ENCODE measurements at places on chromosomes 13 and 19.

- no peak for DNase-seq
Measured at GRCh38 chr13:86633346-86633745, 834.1 kb upstream of the SLITRK6 start.

DNA sequence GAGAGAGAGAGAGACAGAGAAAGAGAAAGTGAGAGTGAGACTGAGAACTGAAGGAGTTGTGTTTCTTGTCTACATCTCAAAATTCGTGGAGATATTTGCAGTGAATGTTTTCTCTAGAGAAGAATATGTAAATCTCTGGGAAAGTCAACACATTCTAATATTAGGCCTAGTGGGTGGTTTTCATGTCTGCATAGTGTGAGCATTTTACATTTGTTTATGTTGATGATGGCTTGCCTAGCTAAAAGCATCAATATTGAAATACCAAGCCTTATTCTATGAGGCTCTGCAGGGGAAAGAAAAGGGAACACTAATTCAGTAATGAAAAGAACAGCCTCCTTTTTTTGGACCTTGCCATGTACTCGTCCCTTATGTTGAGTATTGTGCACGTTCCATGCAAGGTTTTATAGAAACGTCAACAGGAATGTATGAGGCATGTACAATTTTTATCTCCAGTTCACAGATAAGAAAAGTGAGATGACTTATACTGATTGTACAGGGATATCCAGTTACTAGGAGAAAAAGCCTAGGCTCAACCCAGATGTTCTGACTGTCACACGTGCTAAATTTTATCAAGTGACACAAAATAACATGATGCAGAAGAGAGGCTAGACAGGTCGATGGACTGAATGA is 1288.9 kb upstream of the SLC10A2 start:
- DNase-seq: no peak

DNA sequence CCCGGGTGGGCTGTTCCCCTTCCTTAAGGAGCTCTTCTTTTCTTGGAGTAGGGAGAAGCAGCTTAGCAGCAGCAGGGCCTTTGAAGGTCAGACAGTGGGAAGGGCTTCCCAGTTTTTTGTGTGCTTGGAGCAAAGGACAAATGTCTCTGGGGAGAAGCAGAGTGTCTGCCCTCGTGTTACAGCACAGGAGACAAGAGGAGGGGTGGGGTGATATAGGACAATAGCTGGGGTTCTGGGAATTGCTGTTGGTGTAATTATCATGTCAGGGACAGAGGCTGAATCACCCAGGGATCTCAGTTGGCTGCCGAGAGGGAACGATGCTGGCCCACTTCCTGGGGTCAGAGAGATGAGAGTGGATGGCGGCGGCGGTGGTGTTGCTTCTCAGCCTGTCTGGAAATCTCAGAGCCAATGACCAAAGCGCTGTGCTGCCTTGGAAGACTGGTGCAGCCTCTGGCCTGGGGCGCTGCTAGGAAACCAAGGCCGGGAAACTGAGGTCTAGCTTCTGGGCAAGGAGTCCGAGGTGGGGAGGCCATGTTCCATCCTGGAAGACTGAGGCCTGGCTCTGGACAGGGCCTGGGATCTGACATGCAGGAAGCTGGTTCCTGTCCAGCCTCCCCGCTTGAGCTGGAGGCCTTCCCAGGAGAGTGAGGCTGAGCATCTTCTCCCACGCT is 1.2 kb downstream of the INAFM1 start:
- DNase-seq: no peak

- no peak for DNase-seq
Measured at GRCh38 chr19:2453431-2454025, 3.2 kb downstream of the LMNB2 start.

GRCh38 chr13:113952151-113952982 is 21.5 kb downstream of the C13orf46 start:
- DNase-seq: no peak

DNA sequence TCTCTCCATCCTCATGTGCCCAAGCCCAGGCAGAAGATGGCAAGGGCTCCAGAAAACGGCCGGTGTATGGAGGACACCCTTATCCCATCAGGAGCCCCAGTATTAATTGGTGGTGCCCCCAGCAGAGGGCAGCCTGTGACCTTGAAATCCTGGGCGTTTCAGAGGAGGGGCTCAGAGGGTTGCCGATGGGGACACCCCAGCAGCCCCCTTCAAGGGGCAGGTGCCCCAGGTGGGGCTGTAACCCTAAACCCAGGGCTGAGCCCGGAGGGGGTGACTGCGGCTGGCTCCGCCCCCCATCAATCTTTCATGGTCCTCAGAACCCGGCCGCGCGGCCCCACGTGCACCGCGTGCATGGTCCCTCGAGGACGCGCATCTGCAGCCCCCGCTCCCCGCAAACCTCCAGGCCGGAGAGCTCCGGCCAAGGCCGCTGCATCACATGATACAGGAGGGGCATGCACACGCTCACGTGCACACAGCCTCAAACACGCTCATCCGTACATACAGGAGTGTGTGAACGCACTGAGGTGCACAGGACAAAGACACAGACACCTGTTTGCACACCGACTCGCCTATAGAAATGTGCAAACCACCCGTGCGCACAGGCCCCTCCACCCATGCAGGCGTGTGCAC is 949 bp downstream of the RAB3A start:
- peak; percentile 51 for DNase-seq

GRCh38 chr13:109900741-109901140 is 114.4 kb upstream of the IRS2 start:
- DNase-seq: no peak

- DNase-seq: no peak
Measured at GRCh38 chr19:15701757-15702533, 25.9 kb upstream of the OR10H2 start.

GRCh38 chr19:40585241-40585981 is 8.7 kb downstream of the SHKBP1 start:
- DNase-seq: no peak

DNA sequence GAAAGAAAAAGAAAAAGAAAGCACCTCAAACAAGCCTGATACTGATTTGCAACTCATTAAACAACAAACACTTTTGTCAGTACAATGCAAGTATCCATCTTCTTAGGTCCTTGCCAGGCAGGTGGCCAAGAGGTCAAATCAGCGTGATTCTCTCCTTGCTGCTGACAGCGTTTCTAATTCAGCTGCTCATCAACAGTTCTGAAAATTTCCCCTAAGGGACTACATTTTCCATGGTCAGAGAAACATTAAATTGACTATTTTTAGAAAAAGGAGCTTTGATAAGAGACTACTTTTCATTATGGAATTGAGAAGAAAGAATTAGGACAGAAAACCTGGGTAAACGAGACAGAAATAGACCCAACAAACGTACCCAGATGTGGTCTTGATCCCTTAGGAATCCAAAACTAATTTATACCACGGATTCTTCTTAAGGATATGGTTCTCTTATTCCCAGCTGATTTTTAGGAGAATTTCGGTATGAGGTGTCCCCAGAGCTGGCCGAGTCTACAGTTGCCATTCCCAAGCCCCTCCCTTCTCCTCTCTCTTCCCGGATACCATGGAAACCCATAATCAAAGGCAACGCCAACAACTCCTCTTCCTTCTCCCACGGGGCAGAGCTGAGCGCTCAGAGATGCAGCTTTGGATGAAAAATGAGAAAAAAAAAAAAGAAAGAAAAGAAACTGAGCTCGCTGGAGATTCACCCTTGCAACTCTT is 29.5 kb upstream of the CEBPG start:
- DNase-seq: no peak

DNA sequence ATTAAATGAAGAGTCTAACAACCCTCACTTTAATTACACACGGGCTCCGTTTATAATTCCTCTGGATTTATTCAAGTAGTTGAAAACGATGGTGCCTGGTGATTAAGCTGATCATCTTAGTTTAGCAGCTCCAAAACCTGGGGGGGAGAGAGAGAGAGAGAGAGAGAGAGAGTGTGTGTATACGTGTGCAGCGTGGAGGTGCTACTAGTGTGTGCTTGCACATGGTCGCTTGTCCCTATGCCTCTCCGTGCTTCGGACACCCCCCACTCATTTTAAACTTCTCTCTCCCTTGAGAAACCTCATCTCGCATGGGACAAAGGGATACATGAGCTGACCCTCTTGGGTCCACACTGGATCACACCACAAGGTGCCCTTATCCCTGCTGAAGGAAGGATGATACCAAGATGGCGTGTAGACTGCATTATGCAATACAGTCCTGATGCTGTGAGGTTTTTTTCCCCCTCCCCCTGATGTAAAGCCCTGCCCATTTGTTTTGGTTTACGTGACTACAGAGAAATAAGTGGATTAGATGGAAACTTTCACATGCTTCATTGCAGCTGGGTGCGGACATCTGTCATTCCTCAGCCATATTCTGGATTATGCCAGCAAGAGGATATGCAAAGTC is 320.8 kb downstream of the ZNF536 start:
- no peak for DNase-seq

DNA sequence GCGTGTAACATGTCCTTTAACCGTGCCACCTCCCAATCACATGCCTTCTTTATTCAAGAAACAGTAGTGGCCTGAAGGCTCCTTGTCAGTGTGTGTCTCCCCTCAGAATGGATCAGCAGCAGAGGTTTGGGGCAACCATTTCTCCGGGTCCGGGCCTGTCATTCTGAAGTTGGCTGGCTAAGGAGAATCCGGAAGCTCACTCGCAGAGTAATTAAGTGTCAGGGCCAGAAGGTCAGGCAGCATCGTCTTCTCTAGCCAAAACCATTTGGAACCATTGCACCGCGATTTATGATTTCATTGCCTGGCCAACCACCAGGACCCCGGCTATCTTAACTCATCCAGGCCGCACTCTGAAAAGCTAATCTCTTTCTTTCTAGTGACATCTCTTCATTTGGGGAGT is 550.8 kb downstream of the EFNB2 start:
- no peak for DNase-seq

- no peak for DNase-seq
Measured at GRCh38 chr19:34500656-34501120, 19.1 kb downstream of the WTIP start.

GRCh38 chr19:44685877-44686276 is 13.1 kb upstream of the CEACAM16 start:
- no peak for DNase-seq

GRCh38 chr13:39527961-39528660 is 74.9 kb downstream of the LHFPL6 start:
- DNase-seq: no peak

GRCh38 chr13:104837756-104838155 is 1697.7 kb downstream of the EFNB2 start:
- DNase-seq: no peak

- DNase-seq: no peak
Measured at GRCh38 chr13:72186730-72187422, 319.9 kb upstream of the DACH1 start.
